Right atrium auricular region (tissue), 2 donors: ENCODE measurements at places on chromosomes 7 and 10. TPM values are rescaled to one million over a fixed set of nuclear protein-coding genes. Genes with fewer than 3 reads are reported as not detected.

DNA sequence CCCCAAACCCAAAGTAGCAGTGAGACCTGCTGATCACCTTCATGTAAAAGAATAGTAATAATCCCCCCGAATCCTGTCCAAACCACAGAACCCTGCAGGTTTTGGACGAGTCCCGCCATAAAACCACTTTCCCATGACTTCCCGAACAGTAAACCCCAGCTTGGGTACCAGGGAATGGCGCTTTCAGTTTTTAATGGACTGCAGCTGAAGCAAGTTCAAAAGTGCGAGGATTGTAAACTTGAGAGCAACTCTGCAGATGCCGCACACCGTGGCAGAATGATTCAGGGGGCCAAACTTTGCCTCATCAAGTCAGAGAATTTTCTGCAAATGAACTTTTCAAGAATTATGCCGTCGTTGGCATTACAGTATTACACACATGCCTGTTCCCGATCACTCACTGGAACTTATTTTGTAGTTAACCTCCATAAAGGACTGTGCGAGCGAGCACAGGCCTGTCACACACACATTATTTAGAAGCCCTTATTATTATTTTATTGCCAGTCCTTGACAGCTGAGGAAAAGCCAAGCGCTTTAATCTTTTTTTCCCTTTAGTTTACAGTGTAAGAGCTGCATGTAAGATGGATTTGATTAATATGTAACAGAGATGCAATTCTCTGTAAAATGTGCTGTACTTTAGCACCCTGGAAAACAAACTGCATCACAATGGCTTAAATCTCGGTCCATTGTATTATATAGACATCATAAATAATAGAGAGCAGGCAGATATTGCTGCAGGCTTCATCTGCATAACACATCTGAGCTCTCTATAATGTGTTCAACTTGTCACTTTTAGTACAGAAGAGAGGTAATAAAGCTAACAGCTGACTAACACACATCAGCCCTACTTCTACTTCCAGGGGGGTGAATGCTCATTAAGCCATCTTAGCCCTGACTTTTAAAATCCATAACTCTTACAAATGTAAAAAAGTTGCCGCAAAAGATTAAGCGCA, 493.5 kb upstream of the GALNT17 start:
- DNase-seq, result no peak
- no peak overlapping the region for H3K4me3 ChIP-seq
- no peaks in the 10 kb centered on the region for H3K4me1 ChIP-seq
- no peaks in the 10 kb centered on the region for H3K27me3 ChIP-seq

- no peaks in the 10 kb centered on the region for H3K27me3 ChIP-seq
- no peak overlapping the region for H3K27ac ChIP-seq
- no peak overlapping the region for H3K4me3 ChIP-seq
- no peak for DNase-seq
- H3K4me1 ChIP-seq, result no peaks in the 10 kb centered on the region
These were observed 73.2 kb upstream of the TPK1 start for GRCh38 chr7:144908943-144909556.

DNA sequence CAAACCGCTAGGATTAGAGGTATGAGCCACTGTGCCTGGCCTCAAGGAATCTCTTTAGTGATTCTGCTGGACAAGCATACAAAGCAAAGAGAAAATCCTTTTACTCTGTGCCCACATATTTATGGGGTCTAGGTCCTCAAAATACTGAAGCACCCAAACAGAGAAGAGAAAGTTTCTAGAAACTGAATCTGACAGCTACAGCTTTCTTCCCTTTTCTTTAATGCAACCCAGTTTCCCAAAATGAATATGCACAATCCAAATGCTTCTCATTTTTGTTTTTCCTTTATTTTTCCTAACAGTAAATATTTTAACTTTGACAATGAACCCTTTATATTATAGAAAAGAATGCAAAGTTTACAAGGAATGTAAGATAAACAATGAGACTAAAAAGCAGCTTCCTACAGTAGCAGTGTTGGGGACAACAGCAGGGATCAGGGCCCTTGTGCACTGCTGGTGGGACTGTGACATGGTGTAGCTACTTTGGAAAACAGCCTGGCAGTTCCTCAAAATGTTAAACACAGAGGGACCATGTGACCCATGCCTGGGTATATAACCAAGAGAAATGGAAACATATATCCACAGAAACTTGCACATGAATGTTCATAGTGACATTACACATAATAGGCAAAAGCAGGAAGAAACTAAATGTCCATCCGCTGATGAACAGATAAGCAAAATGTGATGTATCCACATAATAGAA, 325.2 kb downstream of the PRPF18 start:
- no peaks in the 10 kb centered on the region for H3K4me1 ChIP-seq
- no peak for DNase-seq
- no peaks in the 10 kb centered on the region for H3K27me3 ChIP-seq
- H3K36me3 ChIP-seq, result no peaks in the 10 kb centered on the region

DNA sequence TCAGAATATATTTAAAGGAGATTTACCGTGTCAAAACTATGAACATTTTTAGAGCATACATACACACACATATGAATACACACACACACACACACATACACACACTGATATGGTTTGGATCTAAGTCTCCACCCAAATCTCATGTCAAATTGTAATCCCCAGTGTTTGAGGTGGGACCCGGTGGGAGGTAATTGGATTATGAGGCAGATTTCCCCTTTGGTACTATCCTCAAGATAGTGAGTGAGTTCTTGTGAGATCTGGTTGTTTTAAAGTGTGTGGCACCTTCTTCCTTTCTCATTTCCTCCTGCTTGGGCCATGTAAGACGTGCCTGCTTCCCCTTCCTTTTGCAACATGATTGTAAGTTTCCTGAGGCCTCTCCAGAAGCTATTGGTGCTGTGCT, 515.0 kb upstream of the ZMIZ1 start:
- no peaks in the 10 kb centered on the region for H3K27me3 ChIP-seq
- DNase-seq, result no peak
- H3K36me3 ChIP-seq, result no peaks in the 10 kb centered on the region
- H3K4me1 ChIP-seq, result peaks cover 18% of the 10 kb centered on the region
- no peak overlapping the region for H3K27ac ChIP-seq
- no peak overlapping the region for H3K4me3 ChIP-seq

DNA sequence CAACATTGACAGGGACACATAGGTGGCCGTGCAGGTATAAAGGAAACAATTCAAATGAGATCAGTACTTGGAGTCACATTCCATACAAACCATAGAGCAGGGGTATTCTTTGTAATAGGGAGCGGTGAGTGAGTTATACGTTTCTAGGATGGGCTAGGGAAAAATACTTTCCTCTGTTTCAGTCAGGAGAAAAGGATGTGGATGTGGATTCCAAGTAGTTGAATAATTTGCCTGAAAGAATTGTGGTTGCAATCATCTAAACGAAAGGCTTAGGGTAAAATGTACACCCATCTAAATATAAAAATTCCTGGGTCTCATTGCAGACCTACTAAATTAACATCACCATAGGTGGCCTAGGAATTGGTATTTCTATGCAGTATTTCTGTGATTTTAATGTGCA, 270.7 kb upstream of the IGFBP3 start:
- H3K4me1 ChIP-seq, result no peaks in the 10 kb centered on the region
- DNase-seq, result no peak
- no peaks in the 10 kb centered on the region for H3K36me3 ChIP-seq
- no peak overlapping the region for H3K27ac ChIP-seq
- H3K4me3 ChIP-seq, result no peak overlapping the region

- H3K4me1 ChIP-seq, result no peaks in the 10 kb centered on the region
- H3K27me3 ChIP-seq, result no peaks in the 10 kb centered on the region
- H3K36me3 ChIP-seq, result no peaks in the 10 kb centered on the region
- no peak overlapping the region for H3K4me3 ChIP-seq
- no peak overlapping the region for H3K27ac ChIP-seq
These were observed 60.0 kb downstream of the MCMBP start for GRCh38 chr10:119812684-119813083.

DNA sequence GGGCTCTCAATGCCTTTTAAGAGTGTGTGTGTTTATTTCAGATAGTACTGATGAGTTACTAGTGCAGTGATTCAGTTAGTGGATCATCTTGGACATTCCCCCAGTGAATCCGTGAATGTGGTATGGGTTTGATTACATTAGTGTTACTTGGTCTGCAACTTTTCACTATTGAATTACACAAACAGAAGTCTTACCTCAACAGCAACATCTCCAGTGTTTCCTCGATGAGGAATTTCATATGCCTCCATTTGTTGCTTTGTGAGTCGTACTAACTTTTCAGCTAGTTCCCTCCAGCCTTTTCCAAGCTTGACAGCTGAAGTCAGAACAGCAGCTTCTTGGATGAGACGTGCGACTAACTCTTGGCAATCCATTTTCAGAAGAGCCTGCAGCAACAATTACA, 63.2 kb downstream of the MACC1 start:
- no peak overlapping the region for H3K4me3 ChIP-seq
- H3K27me3 ChIP-seq, result no peaks in the 10 kb centered on the region
- no peaks in the 10 kb centered on the region for H3K36me3 ChIP-seq

DNA sequence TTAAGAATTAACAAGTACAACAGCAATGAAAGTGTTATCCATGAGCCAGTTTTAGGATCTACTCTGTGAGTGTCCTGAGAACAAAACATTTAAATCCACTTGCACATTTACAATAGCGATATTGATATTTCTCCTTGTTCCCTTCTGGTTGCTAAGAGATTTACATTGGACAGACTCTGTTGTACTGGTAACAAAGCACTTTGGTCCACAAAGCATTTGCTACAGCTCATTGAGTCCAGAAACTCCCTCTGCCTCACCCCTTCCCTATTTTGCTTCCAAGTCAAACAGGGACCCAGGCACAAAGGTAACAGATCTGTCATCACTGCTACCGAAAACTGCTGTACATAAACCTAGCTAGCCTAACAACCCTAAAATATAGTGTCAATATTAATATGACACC, 2.1 kb downstream of the ANK3 start:
- no peaks in the 10 kb centered on the region for H3K36me3 ChIP-seq
- H3K4me3 ChIP-seq, result no peak overlapping the region
- DNase-seq, result no peak
- no peaks in the 10 kb centered on the region for H3K27me3 ChIP-seq
- H3K27ac ChIP-seq, result no peak overlapping the region

DNA sequence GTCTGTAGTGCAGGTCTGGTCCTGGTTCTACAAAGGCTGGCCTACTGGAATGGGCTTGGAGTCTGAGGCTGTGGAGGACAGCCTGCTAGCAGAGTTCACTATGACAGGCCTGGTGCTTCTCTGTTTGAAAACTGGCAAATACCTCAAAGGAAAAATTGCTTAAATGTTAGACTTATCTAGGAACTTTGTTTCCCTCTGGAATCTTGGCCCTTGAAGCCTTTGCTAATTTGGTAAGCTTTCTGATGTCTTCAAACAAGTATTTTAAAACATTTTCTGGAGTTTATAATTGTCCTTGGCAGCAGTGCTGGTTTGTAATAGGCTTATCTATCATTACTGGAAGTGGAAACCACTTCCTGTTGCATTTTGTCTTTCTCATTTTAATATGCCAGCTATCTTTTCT, 139.7 kb downstream of the TMEM26 start:
- no peaks in the 10 kb centered on the region for H3K27me3 ChIP-seq
- no peaks in the 10 kb centered on the region for H3K4me1 ChIP-seq
- no peak for DNase-seq

PRKG1 gene
- total RNA-seq, result 31.1 TPM

PDE6C gene
- total RNA-seq, result not detected

PTPN20 gene
- total RNA-seq, result 7.5 TPM

MKI67 gene
- 0.35 TPM for total RNA-seq
